ENCODE measurements at places on chromosomes 16 and 17.

- no peak for DNase-seq
Observed at GRCh38 chr16:86457501-86458148, 52.7 kb upstream of the FOXF1 start.

GRCh38 chr16:57012353-57012752 is 23.0 kb downstream of the NLRC5 start:
- DNase-seq = no peak

DNA sequence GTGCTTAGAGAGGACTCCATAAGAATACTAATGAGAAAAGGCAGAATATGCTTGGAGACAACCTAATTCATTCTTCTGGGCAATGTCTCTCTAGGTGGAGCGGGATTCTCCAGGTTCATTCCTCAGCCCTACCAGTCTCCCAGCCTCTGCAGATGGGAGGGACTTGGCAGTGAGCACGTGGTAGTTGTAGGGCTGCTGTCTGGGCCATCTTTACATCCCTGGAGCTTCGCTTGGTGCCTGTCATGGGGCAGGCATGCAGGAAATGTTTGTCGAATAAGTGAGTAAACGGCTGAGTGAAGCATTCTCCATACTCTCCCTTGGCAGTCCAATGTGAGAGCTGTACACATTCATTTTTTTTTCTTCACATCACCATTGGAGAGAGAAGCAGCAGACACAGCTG is 387.5 kb downstream of the UTP18 start:
- no peak for DNase-seq

GRCh38 chr17:75831032-75831571 is 13.1 kb downstream of the UNC13D start:
- no peak for DNase-seq

Measured in NCI-H460 (cell line).